A673 (cell line): ENCODE measurements at places on chromosomes 6 and 20.
A peak's percentile ranks its signal among the peaks of the same experiment; 100 is the strongest.

DNA sequence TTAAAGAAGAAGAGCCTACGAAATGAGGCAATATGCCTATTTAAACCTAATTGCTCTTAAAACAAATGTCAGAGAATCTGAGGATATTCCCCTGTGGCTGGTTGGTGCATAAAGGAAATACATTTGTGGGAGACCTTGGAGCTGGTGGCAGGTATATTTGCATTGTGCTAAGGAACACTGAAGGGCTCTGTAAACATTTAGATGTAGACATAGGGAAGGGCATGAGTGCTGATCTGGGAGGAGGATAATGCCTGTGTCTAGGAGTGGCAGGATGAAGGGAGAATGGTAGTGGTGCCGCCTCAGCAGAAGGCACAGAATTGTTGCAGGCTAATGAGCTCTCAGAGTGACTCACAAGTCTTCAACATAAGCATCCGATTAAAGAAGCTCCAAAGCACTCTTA lies 85.8 kb downstream of the CD164 start:
- DNase-seq: no peak

DNA sequence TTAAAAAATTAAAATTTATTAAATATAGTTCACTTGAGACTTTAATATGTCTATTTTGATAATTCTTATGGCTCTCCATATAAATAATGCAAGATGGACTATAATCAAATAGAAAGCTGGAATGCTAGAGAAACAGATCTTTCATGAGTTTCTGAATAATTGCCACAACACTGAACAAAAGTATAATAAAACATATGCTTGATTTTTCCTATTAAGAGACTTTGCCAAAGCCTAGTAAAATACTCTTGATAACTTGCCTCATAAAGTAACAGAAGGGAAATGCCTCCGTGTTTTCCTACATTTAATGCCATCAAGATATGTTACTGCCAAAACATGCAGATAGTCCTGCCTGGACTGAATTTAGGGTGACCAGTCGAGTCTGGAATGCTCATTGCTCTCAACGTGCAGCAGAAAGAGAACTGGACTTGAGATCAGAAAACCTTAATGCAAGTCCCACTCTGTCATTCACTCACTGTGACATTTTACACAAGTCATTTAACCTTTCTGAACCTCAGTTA lies 153.2 kb downstream of the AIG1 start:
- no peak for DNase-seq

GRCh38 chr6:1912731-1913130 lies 303.0 kb downstream of the FOXC1 start:
- no peak for DNase-seq

DNA sequence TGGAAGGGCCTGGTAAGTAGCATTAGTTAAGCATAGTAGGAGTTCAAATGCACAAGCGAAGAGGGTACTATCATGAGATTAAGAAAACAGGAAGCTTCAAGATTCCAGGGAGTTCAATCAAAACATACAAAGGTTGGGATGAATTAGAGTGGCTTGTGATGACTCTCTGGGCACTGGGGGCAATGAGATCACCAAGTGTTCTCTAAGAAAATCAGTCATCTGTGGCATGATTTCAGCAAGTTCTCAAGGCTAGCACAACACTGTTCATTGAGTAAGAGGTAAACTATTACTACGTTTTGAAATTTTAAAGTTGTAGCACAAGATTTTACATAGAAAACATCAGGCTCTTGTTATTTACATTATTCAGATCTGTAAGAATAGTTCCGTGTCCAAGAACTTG lies 139.7 kb upstream of the FLRT3 start:
- no peak for DNase-seq

DNA sequence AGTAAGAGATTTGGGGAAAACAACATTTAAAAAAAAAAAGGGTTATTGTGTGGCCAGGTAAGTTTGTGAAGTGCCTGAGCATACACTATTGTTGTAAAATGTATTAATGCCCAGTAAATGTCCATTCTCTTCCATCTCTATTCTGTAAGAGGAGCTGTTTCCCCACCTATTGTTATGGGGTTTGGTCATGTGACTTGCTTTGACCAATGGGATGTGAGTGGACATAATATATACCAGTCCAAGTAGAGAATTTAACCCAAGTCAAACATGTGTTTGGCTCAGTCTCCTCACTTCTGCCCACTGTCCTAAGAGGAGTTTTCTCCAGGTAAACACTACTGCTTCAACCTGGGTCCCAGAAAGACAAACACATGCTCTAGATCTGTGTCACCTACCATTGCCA lies 377.1 kb downstream of the FOXA2 start:
- no peak for DNase-seq

GRCh38 chr6:35611240-35611639 lies 77.5 kb downstream of the FKBP5 start:
- no peak for DNase-seq

- DNase-seq: no peak
These were observed 52.4 kb downstream of the LY86 start for GRCh38 chr6:6640926-6641325.

GRCh38 chr20:58778760-58779159 lies 71.9 kb downstream of the GNAS-AS1 start:
- no peak for DNase-seq

GRCh38 chr6:4250645-4251044 lies 115.3 kb upstream of the ECI2 start:
- no peak for DNase-seq

- DNase-seq: no peak
These were observed 8.7 kb downstream of the LAMA5 start for GRCh38 chr20:62358171-62359042.

DNA sequence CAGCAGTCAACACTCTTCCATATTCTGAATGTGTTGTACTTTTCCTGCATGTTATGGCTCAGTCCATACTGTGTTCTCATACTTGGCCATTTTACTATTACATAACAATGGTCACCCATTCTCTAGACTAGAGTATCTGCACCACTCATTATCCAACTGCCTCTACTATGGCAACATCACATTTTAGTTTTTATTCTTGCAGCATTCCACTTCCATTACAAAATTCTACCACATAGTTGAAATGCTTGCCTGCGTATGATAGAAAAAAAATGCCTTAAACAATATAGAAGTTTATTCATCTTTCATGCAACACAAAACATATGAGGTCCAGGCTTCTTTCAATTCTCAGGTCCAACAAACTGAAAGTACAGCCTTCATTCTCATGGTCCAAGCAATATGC lies 128.0 kb downstream of the TENT5A start:
- DNase-seq: no peak

GRCh38 chr6:3654898-3655297 lies 96.6 kb downstream of the PXDC1 start:
- no peak for DNase-seq

DNA sequence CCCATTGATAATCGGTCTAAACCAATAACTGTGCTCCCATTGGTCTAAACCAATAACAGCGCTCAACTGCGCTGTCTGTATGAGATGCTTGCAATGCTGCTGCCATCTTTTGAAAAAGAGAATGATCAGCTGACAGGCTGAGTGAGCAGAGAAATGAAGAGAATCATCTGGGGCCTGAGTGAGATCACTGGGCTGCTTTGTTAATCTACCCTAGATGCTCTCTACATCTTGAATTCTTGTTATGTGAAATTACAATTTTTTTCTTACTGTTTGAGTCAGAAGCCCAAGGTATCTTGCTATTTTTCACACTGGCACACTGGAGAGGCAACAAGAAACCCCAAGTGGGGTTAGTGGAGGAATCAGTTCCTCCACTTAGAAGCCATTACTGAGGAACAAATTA lies 91.5 kb upstream of the GCM1 start:
- DNase-seq: no peak

DNA sequence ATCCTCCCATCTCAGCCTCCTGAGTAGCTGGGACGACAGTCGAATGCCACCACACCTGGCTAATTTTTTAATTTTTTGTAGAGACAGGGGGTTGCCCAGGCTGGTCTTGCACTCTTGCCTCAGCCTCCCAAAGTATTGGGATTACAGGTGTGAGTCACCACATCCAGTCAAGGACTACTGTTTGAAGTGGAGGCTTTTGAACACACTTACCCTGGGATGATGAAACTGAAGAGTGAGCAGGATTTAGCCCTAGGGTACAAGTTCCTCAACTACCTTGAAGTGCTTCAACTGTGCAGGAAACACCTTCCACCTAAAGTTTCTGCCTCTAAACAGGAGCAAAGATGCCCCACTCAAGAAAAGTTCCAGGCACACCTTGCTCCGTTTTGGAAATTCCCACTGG lies 15.7 kb upstream of the PARD6B start:
- no peak for DNase-seq

GRCh38 chr6:36691011-36691410 lies 6.6 kb upstream of the RAB44 start:
- no peak for DNase-seq

DNA sequence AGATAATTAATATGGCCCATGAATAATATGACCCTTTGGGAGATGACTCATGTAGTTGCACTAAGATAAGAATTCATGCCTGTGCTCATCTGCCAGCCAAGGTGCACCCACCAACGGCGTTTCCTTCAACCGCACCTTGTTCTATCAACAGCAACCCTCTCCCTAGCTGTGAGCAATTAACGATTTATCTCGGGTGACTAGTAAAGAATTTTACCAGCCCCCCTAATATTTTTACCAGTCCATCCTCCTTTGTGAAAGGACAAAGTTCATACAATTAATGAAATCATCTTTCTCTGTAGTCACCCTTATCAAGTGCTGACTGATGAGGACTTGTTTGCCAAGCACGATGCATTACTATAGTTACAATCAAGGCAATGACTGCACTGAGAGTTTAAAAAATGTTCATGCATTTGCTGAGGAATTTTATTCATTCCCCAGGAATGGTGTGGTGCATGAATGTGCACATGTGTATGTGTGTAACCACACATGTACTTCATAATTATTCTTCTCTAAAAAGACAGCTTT lies 118.7 kb downstream of the SMOC2 start:
- no peak for DNase-seq

DNA sequence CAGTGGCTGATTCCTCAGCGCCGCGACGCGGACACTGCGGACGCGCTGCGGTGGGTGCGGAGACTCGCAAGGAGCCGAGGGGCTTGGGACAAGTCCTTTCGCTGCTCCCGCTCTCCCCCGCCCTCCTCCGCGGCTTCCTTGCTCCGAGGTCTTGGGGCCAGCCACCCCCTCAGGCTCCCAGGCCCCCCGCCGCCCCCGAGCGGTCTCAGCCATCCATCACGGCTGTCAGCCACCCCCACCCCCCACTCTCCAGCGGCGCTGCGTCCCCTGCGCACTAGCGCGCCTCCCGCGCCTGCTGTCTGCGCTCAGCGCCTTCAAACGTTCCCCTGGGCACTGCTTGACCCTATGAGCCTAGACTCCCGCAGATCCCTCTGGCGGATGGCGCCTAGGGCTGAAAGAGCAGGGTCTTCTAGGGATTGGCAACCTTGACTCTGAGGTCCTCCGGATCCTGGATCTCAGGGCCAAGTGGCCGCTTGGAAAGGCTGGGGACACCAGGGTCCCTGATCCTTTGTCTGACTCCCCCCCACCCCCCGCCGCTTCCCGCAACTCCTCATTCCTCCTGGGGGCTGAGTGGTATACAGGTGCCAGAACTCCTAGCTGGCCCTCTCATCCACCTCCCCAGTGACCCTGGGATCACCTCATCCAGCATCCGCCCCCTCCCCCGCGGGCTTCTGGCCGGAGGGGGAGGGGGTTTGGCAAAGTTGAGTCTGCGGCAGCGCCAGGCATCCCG lies 1.4 kb downstream of the SLC12A5 start:
- DNase-seq: no peak

DNA sequence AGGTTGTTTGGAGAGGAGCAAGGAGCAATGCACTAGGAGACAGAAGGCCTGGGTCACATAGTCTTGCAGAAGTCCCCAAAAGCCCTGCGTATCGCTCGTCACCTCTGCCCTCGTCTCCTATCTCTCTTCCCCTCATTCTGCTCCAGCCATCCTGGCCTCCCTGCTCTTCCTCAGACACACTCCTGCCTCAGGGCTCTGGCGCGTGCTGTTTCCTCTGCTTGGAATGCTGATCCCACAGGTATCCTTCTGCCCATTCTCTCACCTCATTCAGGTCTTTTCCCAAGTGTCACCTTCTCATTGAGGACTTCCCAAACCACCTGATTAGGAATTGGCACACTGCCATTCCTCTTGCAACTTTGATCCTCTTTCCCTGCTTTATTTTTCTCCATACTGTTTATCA lies 9.0 kb upstream of the SLC2A10 start:
- no peak for DNase-seq

GRCh38 chr20:34222208-34222607 lies 19.0 kb upstream of the ASIP start:
- peak; percentile 81 for DNase-seq

DNA sequence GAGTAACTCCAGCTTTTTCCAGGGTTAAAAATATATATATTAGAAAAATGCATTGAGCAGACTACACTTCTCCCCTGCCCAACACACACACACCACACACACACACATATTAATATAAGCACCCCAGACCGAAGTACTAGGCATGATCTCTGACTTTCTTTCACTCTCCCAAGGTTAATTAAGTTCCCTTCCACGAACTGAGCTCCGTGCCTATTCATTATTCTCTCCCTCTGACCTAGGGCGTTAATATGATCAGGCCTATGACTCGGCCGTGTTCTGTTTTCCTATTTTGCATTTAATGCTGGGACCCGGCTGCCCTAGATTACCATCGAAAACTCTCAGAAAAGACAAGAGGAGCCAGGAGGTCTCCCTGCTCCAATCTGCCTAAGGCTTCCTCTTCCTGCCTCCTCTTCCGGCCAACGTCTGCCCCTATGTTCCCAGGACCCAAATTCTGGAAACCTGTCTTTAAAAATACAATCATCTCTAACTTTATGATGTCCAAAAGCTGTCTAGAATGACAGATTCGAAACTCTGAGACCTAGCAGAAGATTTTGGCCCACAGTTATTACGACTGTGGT lies 6.1 kb upstream of the POU3F2 start:
- DNase-seq: no peak

DNA sequence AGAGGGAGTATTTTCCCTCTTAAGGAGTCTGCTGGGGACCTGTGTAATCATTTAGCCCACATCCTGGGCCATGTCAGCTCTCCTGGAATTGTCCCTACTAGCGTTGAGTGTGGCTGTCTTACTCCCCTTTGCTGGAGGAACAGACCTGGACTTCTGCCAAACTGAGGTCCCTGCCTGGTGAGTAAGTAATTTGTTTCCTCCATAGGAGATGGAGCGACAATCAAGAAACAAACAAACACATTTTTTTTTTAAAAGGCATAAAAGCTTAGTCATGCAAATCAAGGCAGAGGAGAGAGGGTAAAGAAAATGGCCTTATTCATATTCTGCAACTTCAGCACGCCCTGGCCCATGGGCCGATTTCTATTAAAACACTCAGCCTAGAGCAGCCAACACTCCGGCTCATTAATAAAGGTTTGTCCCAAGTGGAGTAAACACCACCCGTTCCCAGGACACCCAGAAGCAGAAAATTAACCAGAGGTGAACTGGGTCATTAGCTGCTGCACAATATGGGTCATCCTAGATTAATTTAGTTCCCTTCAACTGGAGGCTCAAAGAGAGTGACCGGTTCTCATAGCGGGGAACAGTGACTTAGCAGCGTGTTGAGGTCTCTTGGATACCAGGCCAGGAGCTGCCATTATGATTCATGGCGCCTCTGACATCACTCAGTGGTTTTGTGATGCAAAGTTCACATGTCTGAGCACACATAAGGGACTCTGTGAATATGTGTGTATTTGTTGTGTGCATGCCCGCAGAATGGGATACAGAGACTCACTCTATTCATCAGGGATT lies 165.0 kb upstream of the SULF2 start:
- DNase-seq: peak; percentile 63

- peak; percentile 6 for DNase-seq
These were observed 182.7 kb downstream of the PHACTR1 start for GRCh38 chr6:12899046-12899833.

- DNase-seq: no peak
These were observed 22.8 kb upstream of the OCSTAMP start for GRCh38 chr20:46573234-46573633.
